ENCODE measurements at places on chromosomes 3 and 15.
A peak's percentile ranks its signal among the peaks of the same experiment; 100 is the strongest.

- DNase-seq, result no peak
Measured at GRCh38 chr15:44712346-44713005, 1.2 kb downstream of the B2M start.

DNA sequence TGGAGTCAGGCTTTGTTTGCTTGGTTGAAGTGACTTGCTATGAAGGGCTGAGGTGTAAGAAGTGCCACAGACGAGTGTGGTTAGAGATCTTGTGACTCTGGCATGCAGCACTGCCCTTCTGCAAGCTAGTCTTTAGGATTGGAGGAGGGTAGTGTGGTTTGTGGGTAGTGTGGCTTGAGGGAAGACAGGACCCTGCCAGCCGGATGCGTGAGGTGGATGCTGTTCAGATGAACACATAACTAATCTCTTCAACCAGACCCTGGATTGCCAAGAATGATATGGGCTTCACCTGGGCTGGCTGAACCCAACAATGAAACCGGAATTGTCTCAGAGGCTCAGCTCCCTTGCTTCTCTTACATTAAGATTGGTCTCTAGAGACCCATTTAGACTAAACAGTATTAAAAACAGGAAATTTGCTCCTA is 32.7 kb downstream of the STARD9 start:
- no peak for DNase-seq

GRCh38 chr15:74829991-74830390 is 3.6 kb downstream of the CPLX3 start:
- no peak for DNase-seq

- DNase-seq, result no peak
Measured at GRCh38 chr3:16788440-16789056, 96.2 kb upstream of the PLCL2 start.

GRCh38 chr3:189344996-189345395 is 173.2 kb downstream of the TPRG1 start:
- no peak for DNase-seq

DNA sequence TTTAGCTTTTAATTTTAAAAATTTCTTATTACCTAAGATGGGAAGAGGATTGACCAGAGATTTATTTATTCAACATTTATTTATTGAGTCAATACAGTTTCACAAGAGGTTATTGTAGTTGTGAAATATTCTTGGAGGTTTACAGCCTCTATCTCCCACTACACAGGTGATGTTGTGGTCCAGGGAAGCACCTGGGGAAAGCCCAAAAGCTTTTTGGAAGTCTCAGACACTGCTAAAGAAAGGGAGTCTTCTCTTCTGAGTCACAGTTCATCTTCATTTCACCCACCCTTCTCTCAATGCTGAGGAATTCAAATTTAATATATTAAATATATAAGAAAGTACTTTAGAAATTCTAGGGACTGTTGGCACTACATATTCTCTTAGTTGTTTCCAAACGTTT is 41.8 kb downstream of the SERPINI1 start:
- no peak for DNase-seq

- DNase-seq, result no peak
Measured at GRCh38 chr3:7254251-7254650, 393.3 kb downstream of the GRM7 start.

- DNase-seq, result no peak
Measured at GRCh38 chr15:60118626-60119025, 114.5 kb downstream of the FOXB1 start.

DNA sequence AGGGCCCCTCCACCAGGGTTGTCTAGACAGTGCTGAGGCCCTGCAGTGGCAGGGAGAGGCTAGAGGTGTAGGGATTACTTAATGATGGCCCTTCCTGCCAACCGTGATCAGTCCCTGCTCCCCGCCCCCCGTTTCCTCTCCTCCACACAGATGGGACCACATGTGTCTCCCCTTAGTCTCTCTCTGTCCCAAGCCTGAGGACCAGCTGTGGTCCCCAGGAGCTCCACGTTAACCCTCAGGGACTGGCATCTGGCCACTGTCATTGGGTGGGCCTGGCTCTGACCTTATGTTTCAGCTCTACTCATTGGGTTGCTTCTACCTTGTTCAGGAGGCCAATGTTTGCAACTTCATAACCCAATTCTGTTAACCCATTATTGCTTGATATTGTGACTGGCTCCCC is 6.0 kb upstream of the ALPK3 start:
- DNase-seq, result no peak

DNA sequence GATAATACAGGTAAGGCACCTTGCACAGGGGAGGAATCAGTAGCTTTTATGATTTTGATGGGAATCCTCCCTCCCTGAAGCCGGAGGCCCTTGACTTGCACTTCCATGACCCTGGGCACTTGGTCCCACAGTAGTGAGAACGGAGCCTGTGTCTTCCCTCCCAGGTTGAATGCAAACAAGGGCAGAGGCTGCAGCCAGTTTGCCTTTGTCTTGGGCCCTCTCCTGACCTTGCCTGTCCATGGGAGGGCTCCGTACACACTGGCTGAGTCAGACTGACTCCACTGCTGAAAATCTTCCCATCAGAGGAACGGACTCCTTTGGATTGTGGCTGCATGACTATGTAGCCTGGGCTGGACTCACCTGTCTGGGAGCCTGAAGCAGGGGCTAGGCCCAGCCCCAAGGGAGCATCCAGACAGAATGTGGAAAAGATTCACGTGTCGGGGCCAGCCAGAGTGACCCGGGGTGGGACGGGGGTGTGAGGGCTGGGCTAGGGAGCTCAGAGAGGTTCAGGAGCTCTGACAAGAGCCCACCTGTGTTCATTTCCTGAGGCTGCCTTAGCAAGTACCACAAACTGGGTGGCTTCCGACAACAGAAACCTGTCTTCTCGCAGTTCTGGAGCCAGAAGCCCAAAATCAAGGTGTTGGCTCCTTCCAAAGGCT is 9.5 kb downstream of the TBC1D21 start:
- no peak for DNase-seq

- DNase-seq, result no peak
Measured at GRCh38 chr15:94256511-94256910, 25.1 kb downstream of the MCTP2 start.

- no peak for DNase-seq
Measured at GRCh38 chr3:135690664-135691063, 274.9 kb upstream of the PPP2R3A start.

- DNase-seq, result no peak
Measured at GRCh38 chr3:136070953-136071949, 105.7 kb downstream of the PPP2R3A start.

GRCh38 chr3:197234947-197235914 is 63.2 kb downstream of the DLG1 start:
- no peak for DNase-seq

DNA sequence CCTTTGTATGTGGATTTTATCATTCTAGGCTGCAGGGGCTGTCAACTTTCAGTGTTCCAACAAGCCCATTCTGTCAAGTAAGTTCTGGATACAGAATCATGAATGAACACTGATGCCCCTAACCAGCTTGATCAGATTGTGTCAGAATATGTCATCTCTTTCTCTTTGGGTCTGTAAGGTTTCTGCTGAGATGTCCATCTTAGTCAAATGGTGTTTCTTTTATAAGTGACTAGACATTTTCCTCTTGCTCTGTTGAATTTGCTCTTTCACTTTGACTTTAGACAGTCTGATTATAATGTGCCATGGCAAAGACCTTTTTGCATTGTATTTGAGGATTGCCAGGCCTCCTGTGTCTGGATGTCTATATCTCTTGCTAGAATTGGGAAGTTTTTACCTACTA is 660.9 kb upstream of the CBLB start:
- DNase-seq, result no peak

DNA sequence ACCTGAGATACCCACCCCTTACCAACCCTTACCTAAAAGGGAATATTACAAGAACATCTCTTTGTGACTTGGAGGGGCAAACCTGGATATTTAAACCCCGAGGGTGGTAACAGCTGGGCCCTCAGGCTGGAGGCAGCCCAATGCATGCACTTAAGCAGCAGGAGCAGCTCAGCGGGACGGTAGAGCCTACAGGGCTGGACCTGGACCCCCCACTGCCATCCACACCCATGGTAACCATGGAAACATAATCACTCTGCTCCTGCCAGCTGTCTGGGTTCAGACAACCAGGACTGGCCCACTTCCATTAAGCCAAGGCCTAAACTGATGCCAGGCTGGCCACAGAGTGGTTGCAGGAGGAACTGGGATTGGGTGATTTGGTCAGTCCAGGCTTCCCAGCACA is 52.8 kb downstream of the ETFA start:
- DNase-seq, result no peak

DNA sequence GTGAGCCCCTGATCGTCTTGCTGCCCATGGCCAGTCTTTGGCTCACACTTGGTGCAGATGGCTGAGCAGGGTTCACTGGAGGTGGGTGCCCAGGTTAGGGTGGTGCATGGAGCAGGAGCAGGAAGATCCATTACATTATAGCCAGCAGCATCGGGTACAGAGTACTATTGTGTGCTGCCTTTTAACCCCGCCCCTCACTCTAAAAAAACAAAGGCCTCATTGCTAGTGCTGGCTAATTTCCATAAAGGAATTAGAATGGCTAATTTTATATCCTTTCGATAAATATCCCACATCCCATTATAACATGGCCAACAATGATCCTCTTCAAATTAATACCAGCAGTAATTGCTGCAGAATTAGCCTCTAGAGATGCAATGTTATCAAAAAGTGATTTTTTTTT is 45.8 kb upstream of the PPP4R2 start:
- DNase-seq, result no peak

DNA sequence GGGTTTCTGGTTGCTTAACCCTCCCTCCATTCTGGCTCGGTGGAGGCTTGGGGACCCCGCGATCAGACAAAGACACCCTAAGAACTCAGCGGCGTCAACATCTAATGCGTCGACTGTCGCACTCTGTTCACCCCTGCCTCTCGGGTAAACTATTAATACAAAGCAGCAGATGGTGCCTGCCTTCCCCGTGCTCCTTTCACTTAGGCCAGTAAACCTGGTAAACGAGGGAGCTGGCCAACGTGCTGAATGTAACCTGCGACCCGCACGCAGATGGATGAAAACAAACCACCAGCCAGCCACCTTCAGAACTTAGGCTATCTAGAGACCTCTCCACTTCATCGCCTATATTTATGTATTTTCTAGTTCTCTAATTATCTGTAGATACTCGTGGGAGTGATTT is 848 bp upstream of the CADPS start:
- DNase-seq, result peak; percentile 53

- no peak for DNase-seq
Measured at GRCh38 chr3:125142940-125143339, 69.6 kb downstream of the SLC12A8 start.

DNA sequence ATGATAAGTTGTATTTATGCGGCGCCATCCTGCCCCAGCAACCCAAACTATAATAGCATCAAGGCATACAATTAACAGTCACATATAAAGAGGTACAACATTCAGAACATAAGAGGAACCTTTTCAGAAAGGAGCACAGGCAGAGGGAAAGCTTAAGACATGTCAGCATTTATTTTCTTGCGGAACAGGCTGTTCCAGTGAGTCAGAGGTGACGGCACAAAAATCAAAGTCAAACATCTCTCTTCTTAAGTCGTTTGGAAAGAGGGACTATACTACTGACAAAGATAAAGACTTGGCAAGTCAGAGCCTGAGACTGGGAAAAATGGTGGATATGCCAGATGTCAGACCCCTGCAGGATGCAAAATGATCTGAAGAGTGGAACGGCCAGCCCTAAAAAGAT is 128.4 kb downstream of the CTNNB1 start:
- DNase-seq, result no peak

GRCh38 chr15:74319596-74320351 is 47.7 kb downstream of the CYP11A1 start:
- DNase-seq, result no peak

- no peak for DNase-seq
Measured at GRCh38 chr3:155243512-155243921, 50.0 kb downstream of the STRIT1 start.

- DNase-seq, result no peak
Measured at GRCh38 chr3:58386626-58387365, 46.8 kb downstream of the PDHB start.

DNA sequence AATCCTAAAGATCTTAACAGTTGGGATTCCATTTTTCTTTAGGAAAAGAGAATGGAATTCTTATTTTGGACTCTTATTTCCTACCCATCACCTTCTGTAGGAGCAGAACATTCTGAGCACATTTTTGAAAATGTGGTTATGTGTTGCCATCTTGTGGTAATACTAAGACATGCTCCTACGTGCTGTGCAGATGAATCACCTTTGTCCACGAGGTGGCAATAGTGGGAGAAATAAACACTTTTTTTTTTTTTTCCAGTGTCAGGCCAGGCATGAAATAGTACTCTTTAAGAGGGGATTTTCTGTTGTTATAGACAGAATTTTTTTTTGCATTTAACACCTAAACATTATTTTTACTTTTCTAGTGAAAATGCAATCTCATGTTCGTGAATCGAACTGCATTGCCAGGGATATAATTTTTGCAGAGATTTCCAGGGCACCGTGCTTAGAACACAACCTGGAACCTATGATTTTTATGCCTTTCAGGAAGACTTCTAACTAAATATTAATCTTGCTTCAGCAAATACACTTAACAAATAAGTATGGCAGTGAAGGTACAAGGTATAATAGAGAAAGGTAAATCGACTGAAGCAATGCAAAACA is 196.6 kb downstream of the GAP43 start:
- DNase-seq, result peak; percentile 59

DNA sequence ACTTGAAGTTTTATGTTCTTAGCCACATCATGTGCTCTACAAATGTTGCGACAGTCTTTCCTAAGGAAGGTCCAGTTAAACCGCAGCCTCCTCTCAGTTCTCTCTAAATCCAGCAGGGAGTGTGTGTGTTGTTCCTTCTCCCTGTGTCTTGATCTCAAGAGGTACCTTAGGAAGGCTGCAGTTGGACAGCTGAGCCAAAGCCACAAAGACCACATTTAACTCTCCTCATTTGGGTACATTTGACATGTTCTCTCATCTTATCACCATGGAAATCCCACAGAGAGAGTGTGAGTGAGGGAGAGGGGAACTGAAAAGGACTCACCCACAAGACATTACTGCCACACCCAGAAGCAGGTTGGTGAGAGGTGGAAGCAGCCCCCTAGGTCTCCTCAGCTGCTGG is 79.5 kb downstream of the CD200R1L start:
- DNase-seq, result no peak

DNA sequence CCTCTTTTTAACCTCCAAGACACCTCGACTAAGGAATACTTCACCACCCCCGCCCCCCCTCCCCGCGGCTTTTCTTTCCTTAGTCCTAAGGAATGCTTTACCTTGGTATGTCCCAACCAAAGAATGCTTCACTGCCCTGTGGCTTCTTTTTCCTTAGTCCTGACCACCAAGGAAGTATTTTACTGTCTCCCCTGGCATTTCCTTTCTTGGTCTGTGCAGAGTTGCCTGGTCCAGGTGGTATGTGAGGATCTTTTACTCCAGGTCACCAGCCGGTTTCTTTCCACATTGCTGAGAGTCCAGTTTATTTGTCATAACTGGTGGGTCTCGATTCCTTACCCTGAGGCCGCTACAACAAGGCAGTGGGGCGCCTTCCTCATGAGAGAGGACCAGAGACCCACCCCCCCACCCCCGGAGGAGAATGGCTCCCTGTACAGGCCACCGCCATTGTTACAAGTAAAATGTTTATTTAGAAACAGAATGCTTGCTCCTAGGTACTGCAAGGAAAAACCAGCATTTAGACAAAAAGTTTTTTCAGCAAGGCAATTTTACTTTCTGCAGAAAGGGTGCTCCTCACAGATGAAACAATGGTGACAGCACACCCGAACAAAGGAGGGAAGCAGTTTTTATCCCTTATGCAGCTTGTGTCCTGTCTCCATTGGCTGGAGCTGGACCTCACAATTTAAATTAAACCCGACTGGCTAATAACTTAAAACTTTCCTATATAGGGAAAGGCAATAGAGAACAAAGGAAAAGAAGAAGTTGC is 23.1 kb upstream of the MTHFS start:
- no peak for DNase-seq

Data from HEK293T (cell line).